ENCODE measurements at places on chromosomes 3 and 15. TPM values are rescaled to one million over a fixed set of nuclear protein-coding genes. Genes with fewer than 3 reads are reported as not detected.

DNA sequence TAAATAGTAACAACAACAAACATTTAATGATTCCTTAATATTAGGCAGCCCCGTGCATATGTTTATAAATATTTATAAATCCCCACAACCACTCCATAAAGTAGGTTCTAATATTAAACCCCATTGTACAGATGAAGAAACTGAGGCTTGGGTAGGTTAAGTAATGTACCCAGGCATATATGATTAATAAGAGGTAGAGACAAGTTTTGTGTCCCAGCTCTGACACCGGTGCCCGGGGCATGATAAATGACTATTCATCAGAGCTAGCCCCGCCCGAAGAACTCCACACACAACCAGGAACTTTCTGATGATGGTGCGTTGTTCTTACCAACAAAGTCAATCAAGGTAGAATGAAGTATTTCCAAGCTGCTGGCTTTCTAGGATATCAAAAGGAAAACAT, 19.4 kb downstream of the CDCP1 start:
- no peak for DNase-seq

GRCh38 chr3:47592066-47592795, 13.6 kb upstream of the CSPG5 start:
- no peak for DNase-seq

- DNase-seq, result no peak
Observed at GRCh38 chr15:63565536-63566186, 31.5 kb upstream of the FBXL22 start.

DNA sequence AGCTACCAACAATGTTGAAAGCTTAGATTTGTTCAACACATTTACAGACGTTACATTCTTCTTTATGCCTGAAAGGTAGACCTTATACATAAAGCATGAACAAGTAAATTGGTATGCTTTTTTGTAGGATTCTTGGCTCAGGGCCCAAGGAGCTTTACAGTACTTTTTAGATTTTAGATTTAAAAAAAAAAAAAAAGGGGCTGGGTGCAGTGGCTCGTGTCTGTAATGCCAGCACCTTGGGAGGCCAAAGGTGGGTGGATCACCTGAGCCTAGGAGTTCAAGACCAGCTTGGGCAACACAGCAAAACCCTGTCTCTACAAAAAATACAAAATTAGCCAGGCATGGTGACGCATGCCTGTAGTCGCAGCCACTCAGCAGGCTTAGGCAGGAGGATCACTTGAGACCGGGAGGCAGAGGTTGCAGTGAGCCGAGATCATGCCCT, 39.7 kb downstream of the MEF2A start:
- DNase-seq, result no peak

- no peak for DNase-seq
Observed at GRCh38 chr3:42043099-42043813, 47.9 kb upstream of the TRAK1 start.

- no peak for DNase-seq
Observed at GRCh38 chr3:113454057-113454456, 12.8 kb upstream of the CFAP44 start.

DNA sequence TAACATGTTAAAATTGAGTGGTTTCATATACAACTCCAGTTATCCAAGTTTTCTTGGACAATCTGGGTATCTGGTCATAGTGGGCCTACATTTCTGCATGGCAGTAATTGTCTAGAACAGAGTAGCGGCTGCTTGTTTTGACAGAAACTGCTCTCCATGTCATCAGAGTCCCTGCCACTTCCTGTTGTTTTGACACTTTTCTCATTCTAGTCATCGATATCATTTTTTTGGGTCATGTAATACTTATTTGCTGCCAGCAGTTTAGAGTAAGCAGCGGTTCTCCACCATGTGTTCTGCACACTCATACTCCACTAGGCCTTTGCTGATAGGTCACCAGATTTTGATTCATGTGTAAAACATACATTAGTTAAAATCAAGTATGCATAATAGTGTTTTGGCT, 81.5 kb downstream of the SLC25A26 start:
- no peak for DNase-seq

GRCh38 chr3:96027718-96028117, 786.7 kb upstream of the EPHA6 start:
- no peak for DNase-seq

- DNase-seq, result no peak
Observed at GRCh38 chr3:189516039-189516438, 115.2 kb upstream of the TP63 start.

GRCh38 chr3:120567370-120568201, 28.6 kb upstream of the NDUFB4 start:
- DNase-seq, result no peak

- no peak for DNase-seq
Observed at GRCh38 chr3:60461267-60461666, 790.0 kb downstream of the FHIT start.

DNA sequence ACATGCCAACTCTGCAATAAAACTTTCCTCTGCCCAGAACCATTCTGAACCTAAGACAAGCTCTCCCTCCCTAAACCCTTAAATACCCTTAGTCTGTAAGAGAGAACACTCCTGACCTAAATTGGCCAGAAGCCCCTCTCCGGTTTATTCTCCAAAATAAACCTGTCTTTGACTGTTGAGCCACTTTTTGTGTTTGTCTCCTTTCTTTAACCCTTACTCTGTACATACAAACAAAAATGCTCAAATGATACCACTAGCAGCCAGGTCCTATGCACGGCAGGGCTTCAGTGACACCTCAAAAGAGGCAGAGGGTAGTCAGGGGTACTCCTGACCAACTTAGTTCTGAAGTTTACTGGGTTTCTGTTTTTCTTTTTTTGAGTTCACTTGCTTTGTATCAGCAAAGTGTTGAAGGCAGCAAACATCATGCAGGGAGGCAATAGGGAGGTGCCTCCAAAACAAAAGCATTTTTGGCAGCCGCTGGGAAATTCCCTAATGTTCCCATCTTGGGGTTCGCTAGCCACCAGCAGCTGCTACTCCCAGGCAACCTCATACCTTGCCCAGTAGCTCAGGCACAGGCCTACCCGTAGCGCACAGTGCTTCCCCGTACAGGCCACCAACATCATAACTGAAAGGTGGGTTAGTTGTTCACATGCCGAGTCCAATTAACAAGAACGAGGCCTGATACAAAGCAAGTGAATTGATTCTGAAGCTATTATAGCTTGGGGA, 62.9 kb upstream of the GCNT3 start:
- no peak for DNase-seq

- DNase-seq, result no peak
Observed at GRCh38 chr15:32994810-32995424, 199.6 kb downstream of the FMN1 start.

DNA sequence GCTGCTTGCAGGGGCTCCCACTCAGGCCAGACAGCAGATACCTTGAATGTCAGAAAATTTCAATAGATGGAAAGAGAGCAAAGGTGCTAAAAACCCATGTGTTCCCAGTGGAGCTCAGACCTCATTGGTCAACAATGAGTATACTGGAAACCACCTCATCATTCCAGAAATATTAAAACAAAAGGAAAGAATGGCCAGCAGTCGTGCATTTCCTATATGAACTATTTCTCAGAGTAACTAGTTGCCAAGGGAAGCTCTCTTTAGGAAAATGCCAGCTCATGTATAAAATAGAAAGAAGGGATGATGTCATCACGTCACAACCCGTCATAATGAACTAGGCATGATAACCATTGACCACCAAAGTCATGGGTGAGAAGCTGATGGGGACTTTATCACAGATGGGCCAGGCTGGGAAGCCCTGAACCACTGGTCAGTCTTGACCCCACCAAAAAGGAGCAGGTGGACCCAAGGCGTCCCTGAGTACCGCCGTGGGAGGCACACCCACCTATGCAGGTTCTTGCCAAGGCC, 17.5 kb downstream of the DNAJB8 start:
- no peak for DNase-seq

- no peak for DNase-seq
Observed at GRCh38 chr3:87196879-87197278, 30.2 kb upstream of the CHMP2B start.

DNA sequence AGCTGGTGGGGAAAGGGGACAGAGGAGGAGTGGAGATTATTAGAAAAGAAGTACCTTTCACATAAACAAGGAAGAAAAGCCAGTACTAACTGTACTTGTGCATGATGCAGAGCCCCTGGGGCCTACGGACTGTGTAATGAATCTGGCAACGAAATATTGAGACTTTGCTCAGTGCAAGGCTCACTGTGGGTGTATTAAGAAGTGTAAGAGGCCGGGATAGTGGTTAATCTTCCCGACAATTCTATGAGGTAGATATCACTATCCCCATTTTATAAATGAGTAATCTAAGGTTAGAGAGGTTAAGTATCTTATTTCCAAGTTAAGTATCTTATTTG, 89.5 kb downstream of the WDR76 start:
- DNase-seq, result no peak

- DNase-seq, result no peak
Observed at GRCh38 chr15:66369773-66370651, 13.5 kb upstream of the TIPIN start.

- no peak for DNase-seq
Observed at GRCh38 chr3:191094057-191094845, 104.8 kb upstream of the OSTN start.

DNA sequence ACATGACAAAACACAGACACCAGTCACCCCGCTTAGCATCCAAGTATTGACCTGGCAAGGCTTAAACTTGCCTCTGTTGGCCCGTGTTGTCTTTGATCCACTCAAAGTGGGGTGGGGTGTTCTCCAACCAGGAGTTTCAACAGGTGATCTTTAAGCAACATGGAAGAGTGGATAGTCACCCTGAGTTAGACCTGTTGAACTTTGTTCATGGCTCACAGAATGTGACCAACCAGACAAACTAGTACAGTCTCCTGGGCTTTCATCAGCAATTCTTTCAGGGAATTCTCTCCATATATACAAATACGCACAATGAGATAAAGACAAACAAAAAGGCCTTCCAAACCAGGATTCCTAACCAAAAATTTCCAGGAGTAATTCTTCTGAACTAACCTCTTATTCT, 11.9 kb downstream of the LEKR1 start:
- DNase-seq, result no peak

GRCh38 chr15:64621056-64621455, 154.3 kb downstream of the RBPMS2 start:
- no peak for DNase-seq

GRCh38 chr3:154227531-154227930, 96.8 kb downstream of the DHX36 start:
- DNase-seq, result no peak

GRCh38 chr3:183210341-183210740, 42.7 kb upstream of the B3GNT5 start:
- DNase-seq, result no peak

DNA sequence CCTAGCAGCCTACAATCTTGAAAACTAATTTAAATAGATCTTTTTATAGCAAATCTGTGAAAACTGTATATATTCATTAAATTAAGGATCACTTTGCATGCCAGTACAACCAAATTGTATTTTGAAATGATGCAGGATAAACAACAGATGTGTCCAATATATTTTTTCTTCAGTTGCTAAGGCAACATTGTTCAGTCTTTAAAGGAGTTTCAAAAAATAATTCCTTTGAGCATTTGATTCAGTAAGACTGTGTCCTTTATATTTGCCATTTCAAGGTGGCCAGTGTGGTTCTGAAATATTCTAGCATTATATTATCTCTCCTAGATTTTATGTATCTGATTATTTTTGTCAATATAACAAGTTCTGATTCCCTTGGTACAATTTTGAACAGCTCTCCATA, 254.7 kb downstream of the PLOD2 start:
- no peak for DNase-seq

DNA sequence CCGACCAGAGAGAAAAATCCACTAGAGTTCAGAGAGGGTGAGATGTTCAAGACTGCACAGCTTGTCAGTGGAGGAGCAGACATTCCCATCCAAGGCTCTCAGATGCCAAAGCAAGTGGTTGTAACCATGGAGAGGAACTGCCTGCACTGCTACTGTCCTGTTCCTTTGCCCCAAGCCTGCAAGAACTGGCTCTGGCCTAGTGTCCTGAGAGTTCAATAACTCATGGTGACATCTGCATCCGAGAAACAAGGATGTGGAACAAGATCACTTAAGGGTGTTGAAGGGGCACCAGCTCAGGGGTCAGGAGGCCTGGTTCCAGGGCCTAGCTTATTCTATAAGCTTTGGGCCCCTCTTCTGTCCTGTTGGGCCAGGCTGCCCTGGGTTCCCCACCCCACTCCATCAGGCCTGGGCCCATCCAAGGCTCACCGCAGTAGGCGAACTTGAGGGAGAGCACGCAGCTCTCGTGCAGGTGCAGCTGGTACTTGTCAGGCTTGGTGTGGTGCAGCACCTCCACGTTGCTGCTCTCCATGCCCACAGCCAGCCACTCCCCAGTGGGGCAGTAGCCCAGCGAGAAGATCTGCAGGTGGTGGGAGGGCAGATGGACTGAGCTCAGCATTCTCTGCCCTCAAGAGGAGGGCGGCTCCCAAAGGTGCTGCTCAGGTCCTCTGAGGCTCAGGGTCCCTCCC, 45.6 kb downstream of the TLE3 start:
- DNase-seq, result no peak

DNA sequence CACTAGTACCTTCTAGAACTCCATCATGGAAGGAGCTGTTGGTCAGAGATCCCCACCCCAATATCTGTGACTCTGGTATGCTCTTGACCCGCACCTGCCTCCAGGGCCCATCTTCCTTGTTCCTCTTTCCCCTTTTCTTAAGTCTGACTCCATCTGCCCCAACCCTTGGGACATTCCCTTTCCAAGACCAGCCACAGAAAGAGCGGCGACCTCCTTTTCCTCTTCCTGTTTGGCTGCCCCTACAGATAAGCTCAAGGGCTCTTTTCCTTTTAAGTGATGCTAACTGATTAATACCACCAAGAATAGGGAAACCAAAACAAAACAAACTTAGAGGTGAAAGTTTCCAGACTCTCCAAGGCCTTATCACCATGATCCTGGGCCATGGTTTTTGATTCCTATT, 21.9 kb upstream of the ATP8B4 start:
- no peak for DNase-seq

DNA sequence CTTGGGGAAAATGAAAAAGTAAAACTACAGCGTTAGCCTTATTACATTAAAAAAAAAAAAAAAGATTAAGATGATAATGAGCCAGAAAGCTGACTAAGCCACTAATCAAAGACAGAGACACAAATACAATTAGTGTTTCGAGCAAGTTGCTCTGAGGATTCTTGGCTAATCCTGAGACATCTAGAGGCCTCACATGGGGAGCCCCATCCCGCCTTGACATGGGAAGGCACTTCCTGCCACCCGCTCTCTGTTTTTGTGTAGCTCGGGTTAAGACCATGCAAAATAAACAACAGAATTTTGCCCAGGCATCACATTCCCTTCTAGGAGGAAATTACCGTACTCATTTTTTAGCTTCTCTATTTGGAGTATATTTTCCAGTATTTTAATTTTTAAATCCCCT, 15.3 kb downstream of the HESX1 start:
- DNase-seq, result no peak

STAB1 gene
- total RNA-seq, result 13.9 TPM

NLGN1 gene
- total RNA-seq, result 59.1 TPM

ZNF662 gene
- 16.7 TPM for total RNA-seq

MESP1 gene
- 2.0 TPM for total RNA-seq

FAM174B gene
- total RNA-seq, result 16.7 TPM

FAM81A gene
- 42.8 TPM for total RNA-seq

CHL1 gene
- total RNA-seq, result 1,010 TPM

DLL4 gene
- total RNA-seq, result 4.1 TPM

REC114 gene
- total RNA-seq, result not detected

UBAP1L gene
- 2.0 TPM for total RNA-seq

PLSCR4 gene
- 5.7 TPM for total RNA-seq

NR2E3 gene
- total RNA-seq, result not detected

SRGAP3 gene
- total RNA-seq, result 58.3 TPM

TAGLN3 gene
- total RNA-seq, result 174 TPM

FES gene
- 3.7 TPM for total RNA-seq
